ENCODE measurements at places on chromosomes 13 and 19.
A peak's percentile ranks its signal among the peaks of the same experiment; 100 is the strongest.

DNA sequence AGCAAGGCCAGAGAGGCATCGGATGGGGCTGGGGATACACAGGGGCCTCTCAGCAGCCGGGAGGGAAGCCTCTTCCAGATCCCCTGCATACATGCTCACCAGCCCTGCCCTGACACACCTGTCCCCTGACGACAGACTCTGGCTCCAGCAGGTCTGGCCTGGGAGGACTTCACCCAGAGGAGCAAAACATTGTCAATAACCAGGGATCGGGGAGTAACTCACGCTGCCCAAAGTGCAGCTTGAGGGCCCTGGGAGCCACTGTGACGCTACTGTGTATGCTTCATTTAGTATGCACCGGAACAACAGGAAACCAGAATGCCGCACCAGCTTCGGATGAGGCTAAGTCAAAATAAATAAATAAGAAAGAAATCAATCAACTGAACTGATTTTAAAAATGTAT, 12.4 kb upstream of the CD22 start:
- DNase-seq = no peak

GRCh38 chr13:50125554-50126262, 110.5 kb downstream of the KCNRG start:
- DNase-seq = peak; percentile 76

DNA sequence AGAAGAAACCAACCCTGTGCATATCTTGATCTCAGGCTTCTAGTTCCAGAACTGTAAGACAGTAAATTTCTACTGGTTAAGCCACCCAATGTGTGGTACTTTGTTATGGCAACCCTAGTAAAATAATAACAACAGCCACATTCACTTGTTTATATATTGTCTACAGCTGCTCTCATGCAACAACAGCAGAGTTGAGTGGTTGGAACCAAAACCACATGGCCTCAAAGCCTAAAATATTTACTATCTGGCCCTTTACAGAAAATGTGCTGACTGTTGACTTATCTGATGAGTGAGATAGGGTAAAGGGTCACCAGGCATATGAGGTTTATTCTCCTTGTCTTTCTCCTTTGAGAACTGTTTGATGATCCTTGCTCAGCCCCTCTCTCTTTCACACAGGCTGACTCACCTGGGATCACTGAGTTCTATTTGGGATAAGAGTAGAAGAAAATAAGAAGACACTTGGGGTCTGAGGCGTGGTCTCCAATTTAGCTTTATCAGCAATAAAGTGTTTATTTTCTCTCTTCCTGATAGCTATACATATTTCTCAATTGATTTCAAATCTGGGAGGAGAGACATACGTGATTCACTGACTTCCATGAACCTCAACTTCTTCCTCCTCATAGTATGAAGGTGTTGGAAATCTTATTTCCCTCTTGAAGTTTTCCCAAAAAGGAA, 227.5 kb upstream of the STARD13 start:
- no peak for DNase-seq

DNA sequence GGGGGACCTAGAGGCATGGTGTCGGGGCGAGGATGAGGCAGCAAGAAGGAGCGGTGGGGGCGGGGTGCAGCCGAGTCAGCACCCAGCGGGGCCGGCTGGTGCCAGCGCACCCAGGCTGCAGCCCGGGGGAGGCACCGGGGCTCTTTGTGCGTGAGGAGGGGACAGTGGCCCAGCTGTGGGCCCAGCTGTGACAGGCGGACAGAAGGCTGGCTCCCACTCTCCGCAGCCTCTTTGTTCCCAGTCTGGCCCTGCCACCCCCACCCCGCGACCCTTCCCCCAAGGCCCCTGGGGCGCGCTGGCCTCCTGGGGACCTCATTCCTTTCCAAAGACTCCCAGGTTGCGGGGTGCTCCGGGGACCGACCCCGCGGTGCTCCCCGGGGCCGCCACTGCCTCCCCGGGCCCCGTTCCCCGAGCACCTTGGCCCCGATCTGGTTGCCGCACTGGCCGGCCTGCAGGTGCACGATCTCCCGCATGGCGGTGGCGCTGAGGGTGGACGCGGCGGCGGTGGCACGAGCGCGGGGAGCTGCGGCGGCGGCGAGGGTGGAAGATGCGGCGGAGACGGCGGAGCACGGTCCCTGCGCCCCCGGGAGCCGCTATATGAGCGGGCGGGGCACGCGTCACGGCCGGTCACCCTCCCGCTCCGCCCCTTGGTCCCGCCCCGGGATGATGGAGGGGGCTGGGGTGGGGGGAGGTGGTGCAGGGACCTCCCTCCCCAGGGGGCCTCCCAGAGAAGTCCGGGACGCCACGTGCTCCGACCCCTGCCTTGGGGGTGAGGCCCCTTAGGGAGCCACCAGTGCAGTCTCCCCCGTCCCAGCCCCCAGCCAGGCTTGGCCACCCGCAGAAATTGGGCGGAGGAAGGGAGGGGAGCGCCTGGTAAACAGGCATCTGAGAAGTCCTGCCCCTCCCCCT, at the start of gene TUBB4A:
Gene TUBB4A (minus strand): TSS at position 570 of the 909 bp plus-strand sequence. CDS start 97 bp downstream, at position 473.
- DNase-seq = no peak

DNA sequence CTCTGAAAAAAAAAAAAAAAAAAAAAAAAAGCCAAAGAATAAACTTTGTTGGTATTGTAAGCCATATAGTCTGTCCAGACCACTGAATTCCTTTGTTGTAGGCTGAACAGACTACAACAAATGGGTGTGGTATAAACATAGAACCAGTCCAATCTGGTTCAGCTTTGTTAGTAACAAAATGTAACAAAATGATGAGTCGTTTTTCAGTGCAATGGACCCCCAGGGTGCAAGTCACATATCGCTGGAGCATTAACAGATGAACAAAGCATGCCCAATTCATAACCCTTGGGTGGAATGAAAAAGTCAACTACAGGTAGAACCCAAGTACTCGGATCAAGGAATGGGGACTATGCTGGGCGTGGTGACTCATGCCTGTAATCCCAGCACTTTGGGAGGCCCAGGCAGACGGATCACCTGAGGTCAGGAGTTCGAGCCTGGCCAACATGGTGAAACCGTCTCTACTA, 13.6 kb upstream of the FCHO1 start:
- no peak for DNase-seq

DNA sequence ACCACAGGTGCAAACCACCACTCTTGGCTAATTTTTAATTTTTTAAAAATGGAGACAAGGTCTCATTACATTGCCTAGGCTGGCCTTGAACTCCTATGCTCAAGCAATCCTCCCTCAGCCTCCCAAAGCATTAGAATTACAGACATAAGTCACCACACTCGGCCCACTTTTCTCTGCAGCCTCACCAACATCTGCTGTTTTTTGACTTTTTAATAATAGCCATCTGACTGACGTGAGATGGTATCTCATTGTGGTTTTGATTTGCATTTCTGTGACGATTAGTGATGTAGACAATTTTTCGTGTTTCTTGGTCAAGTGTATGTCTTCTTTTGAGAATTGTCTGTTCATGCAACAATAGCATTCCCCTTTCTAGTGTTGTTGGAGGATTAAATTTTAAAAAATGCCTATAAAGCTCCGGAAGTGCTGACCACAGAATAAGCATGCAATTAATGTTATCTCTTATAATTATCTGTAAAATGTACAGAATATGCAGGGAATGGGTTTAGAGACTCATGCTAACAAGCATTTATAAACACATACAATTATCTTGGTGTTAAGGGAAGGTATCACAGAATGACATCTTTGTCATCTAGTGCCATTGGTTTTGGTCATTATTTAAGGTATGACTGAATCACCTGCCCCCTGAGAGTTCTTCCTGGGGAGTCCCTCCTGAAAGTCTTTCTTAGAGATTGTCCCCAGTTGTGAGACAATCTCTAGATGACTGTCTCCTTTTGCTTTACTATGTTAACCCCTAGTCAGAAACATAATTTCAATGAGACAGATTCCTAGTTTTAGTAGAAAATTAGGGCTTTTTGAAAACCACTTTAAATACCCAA, 118.5 kb upstream of the SERTM1 start:
- no peak for DNase-seq

GRCh38 chr13:41791056-41791455, 169.9 kb downstream of the VWA8 start:
- DNase-seq = no peak

- no peak for DNase-seq
Observed at GRCh38 chr19:55554302-55554701, 9.0 kb upstream of the SBK3 start.
